ENCODE measurements at places on chromosomes 7 and 10.

- DNase-seq = no peak
These were observed 397.6 kb downstream of the MDFIC start for GRCh38 chr7:115319541-115319940.

- DNase-seq = no peak
These were observed 20.6 kb upstream of the C10orf105 start for GRCh38 chr10:71740069-71740653.

GRCh38 chr7:129780257-129780973, 168.9 kb downstream of the NRF1 start:
- peak; percentile 73 for DNase-seq

DNA sequence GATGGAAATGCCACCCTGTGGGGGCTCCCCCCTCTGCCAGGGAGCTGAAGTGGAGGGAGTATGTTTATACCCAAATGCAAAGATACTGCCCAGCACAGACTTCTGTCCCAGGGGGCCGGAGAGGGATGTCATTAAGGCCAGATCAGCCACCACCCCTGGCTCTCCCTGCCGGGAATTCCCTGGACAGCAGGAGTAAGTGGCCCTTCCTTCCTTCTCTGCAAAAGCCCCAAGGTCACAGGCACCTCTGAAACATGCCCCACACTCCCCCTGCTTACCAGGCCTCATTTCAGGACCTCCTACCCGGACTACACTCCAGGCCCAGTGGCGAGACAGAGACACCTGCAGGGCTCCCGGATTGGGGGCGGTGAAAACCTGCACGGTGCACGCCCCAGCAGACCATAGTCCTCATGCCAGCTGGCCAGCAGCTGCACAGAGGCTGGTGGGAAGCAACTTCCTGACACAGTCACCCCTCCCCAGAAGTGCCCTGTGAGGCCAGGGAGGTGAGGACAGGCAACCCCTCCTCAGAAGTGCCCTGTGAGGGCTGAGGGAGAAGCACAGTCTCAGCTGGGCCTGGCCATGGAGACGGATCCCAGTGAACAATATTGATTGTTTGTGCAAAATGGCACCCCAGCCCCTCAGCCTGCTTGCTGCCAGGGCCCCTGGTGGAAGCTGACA, 33.0 kb upstream of the RET start:
- DNase-seq = no peak

DNA sequence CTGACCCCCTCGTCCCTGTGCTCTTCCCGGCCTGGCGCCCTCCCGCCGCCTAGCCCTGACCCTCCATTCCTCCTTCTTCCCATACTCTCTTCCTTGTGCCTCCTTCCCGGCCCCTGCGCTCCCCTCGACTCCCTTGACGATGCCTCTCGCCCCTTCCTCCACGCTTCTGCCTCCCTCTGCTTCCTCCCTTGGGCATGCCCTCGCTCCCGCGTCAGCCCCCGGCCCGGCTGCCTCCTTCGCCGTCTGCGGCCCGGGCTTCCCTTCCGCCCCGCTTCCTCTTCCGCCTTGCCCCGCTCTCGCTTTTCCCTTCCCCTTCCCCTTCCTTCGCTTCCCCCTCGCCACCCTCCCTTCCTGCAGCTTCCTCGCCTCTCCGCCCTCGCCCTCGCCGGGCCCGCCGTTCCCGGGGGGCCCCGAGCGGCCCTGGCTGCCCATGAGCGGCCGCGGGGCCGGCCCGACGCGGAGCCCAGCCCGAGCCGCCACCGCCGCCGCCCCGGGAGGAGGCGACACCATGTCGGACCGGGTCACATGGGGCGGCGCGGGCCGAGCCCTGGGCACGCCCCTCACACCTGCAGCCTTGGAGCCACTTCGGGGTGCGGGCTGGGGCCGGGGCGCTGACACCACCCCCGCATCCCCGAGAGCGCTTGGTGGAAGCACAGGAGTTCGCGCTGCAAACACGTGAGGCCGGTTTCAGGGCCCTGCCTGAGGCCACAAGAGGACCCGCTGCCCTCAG, at the start of gene FBXW4:
Gene FBXW4 (minus strand): TSS at position 497 of the 730 bp plus-strand sequence. CDS start 65 bp downstream, at position 432.
- DNase-seq = peak; percentile 75

Data from psoas muscle (tissue), 8 donors.